ENCODE measurements at places on chromosomes 16 and 17.

DNA sequence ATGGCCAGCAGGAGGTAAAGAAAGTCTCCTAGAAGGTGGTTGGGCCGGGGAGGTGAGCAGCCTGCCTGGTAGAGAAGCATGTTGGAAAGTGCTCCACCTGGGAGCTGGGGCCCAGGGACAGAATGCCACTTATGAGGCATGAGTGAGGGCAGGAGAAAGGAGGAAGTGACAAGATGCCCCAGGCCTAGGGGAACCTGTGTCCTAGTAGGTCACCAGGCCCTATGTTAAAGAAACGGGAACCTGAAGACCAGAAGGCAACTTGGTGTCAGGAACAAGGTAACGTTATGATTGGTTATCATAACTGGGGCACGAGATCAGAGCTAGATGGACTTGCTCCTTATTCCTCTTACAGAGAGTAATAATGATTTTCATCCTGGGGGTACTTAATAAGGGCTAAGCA is 34.3 kb downstream of the PITPNC1 start:
- no peak for DNase-seq

DNA sequence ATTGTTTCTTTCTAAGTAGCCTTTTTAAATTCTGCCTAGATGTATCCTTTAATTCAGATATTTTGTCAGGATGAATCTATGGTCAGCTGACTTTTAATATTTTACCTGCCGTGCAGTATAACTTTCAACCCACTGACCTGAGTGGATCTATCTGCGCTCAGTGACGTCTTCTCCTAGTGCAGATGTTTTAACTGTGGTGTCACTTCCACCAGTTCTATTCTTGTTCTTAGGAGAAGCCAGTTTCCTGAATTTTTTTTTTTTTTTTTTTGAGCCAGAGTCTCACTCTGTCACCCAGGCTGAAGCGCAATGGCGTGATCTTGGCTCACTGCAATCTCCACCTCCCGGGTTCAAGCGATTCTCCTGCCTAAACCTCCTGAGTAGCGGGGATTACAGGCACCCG is 5.0 kb upstream of the TM4SF5 start:
- DNase-seq: no peak

DNA sequence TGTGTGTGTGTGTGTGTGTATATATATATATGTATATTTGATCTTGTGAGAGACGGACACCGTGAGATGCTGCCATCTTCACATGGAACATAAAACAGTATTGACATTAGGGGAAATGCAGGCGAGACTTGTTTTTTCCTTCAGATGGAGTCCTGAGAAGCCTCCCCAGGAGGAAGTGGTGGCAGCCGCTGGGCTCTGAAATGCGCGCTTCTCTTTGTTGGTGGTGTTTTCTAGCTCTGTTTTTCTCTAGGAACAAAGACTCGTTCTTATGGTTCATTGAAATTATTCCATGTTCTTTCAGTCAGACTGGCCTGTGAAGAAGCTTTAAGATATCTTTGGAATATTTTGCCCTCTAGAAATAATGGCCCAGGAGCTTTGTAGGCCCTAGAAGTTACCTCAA is 32.9 kb downstream of the SNX29 start:
- no peak for DNase-seq

DNA sequence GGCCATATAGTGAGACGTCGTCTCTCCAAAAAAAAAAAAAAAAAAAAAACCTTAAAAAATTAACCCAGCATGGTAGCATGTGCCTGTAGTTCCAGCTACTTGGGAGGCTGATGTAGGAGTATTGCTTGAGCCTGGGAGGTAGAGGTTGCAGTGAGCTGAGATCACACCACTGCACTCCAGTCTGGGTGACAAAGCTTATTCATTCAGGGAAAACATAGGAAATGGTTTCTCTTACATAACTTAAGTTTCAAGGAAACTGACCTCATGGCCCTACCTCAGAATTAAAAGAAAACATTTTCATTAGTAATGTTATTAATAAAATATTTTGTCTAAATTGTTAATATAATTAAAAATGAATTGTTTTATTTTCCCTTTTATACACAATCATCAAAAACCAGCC is 31.4 kb downstream of the COG1 start:
- DNase-seq: no peak

DNA sequence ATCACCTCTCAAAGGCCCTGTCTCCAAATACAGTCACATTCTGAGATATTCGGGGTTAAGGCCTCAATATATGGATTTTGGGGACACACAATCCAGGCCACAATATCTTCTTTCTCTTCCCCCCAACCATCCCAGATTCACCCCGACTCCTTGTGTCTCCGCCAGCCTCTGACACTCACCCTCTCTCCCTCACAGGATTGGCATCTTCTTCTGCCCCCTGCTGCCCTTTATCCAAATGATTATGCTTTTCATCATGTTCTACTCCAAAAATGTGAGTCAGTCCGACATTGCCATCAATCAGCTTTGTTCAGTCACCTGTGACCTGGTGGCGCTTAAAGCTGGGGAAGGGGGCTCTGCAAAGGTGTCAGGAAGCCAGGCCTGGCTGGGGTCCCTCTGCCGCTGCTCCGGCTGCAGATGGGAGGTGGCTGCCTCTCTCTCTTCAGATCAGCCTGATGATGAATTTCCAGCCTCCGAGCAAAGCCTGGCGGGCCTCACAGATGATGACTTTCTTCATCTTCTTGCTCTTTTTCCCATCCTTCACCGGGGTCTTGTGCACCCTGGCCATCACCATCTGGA is 35.1 kb downstream of the GDE1 start:
- no peak for DNase-seq

DNA sequence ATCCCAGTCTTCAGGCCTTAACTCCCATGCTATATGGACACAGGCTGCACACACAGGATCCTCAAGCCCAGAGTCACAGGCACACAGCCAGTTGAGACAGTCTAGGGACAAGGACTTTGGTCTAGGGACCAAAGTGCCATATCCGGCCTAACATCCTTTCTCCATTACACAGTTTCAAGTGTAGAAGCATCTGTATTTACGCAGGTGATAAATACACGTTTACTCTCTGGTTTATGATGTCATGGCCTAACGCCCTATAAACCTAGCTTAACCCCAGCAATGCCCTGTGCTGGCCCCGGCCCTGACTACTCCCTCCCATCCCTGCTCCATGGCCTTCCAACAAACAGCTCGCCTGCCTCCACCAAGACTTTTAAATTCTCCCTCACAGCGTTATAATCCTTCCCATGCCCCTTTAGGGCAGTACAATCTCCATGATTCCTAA is 17.1 kb downstream of the CUEDC1 start:
- DNase-seq: peak; percentile 91

- no peak for DNase-seq
Observed at GRCh38 chr17:35716897-35717465, 14.5 kb upstream of the RASL10B start.

DNA sequence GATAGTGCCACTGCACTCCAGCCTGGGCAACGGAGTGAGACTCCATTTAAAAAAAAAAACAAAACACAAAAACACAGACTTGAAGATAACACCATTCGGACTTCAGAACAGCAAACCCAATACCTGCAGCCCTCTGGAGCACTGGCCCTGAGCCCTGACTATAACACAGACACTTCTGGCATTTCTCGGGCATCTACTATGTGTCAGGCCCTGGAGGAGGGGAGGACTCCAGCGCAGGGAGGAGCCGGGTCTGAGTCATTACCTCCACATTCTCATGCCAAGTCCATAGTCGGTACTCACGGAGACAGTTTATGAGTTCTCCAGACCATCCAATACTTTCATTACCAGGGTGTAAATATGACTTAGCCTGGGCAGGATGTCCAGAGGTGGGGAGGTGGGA is 48.8 kb downstream of the PITPNM3 start:
- no peak for DNase-seq

DNA sequence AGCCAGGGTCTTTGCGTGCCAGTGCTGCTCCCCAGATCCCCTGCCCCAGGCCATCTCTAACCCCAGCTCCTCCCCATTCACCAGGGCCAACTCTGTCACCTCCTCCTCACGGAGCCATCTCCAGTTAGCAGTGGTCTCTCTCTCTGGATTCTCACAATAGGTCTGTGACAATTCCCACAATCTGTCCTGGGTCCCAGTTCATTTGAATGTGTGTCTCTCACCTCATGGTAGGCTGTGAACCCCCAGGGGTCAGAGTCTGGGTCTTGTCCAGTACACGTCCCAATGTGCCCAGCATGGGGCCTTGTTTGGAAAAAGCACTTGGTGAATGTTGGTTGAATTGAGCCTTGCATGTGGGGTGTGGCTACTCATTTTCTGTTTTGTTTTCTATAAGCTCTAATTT is 205.3 kb downstream of the PHKB start:
- DNase-seq: no peak

GRCh38 chr16:81006211-81006812 is 373 bp downstream of the CMC2 start:
- DNase-seq: peak; percentile 53

- DNase-seq: no peak
Observed at GRCh38 chr16:2749936-2750335, 2.5 kb upstream of the SRRM2 start.

- DNase-seq: no peak
Observed at GRCh38 chr16:15038689-15039088, 17.2 kb downstream of the NTAN1 start.

GRCh38 chr16:62225675-62226074 is 189.4 kb upstream of the CDH8 start:
- DNase-seq: no peak

DNA sequence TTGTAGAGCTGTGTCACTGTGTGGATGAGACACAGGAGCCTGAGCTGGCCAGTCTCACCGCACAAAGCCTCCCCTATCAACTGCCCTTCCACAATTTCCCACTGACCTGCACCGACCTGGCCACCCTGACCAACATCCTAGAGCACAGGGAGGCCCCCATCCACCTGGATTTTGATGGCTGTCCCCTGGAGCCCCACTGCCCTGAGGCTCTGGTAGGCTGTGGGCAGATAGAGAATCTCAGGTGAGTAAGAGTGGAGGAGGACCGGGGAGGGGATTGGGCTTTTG is 37.4 kb downstream of the NLRC5 start:
- no peak for DNase-seq

GRCh38 chr16:62321606-62322005 is 285.4 kb upstream of the CDH8 start:
- no peak for DNase-seq

DNA sequence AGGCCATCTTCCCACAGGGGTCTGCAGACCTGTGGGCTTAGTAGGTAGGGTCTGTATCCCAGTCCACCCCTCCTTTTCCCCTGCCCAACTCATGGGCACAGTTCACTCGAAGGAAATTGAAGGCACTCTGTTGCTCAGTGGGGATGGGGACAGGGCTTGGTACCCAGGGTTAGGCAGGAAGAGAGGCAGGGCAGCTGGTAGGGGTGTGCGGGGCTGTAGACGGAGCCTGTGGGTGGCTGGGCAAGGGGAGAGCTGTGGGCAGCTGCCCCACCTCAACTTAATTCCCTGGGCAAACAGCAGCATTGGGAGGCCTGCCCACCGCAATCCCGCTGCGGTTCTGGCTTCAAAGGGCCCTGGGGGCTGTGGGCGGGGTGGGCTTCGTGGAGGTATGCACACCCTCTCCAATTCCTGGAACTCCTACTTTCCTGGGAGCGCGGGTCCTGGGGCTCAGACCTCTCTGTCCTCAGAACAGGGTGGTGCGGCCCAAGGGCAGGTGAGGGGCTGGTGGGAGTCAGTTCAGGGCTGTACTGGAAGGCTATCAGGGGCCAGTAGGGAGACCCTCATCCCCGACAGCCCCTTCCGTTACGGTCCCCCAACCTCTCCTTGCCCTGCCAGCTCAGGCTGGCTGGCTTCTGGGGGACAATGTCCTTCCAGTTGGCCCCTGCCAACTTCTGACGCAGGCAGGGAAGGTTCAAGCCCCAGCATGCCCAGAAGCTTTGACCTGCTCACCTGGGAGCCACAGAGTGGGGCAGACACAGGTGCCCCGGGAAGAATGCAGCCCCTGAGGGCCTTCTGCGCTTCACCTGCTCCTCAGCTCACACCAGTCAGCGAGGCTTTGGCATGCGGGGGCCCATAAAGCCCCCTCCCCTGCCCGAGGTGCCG is 9.1 kb downstream of the FOXJ1 start:
- peak; percentile 90 for DNase-seq

- DNase-seq: no peak
Observed at GRCh38 chr17:56772442-56772841, 61.3 kb downstream of the C17orf67 start.

DNA sequence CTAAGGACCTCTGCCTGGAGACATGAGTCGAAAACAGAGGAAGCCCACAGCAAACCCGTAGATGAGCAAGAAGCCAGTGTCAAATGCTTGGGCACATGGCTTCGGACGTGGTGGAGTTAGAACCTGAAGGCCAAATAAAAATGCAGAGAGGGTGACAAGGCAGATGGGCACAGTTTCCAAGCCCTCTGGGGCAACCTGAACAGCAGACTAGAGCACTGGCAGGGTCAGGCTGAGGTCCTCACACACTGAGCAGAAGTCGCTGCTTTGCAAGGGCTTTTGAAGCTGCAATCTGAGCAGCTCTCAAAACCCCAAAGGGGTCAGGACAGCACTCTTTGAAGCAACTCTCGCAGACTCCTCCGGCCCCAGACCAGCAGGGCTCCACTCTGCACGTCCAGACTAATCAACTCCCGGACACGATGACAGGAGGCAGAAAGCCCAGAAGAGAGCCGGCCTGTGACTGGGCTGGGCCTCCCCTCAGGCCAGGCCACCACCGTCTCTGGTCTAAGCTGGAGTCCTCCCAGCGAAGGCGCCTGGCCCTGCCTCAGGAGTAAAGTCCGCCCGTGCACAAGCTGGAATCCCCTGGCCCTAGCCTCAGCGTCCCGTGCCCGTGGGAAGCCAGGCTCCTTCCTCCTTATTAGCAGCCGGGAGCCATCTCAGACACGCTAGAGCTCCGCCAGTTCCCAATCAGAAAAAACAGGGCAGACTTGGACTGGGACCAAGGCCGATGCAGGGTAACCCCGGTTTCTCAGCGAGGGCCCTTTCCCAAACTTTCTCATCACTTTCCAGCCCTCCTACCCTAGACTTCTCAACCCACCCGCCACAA is 924 bp downstream of the SMARCD2 start:
- DNase-seq: no peak

DNA sequence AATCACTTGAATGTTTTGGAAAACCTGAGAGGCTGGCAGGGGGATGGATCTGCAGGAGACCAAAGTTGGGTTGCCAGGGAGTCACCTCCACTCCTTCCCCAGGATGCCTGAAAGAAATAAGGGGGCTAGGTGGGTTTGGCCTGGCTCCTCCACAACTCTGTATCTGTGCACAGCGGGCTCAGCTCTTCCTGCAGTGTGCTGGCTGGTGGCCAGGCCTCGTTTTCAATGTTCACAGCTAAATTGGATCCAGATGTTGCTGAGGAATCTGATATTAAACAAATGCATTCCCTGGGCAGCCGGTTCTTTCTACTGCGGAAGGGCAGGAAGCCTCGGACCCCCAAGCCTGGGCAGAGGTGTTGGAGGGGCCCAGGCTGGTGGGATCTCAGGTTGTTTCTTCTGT is 106.2 kb downstream of the N4BP1 start:
- DNase-seq: no peak

DNA sequence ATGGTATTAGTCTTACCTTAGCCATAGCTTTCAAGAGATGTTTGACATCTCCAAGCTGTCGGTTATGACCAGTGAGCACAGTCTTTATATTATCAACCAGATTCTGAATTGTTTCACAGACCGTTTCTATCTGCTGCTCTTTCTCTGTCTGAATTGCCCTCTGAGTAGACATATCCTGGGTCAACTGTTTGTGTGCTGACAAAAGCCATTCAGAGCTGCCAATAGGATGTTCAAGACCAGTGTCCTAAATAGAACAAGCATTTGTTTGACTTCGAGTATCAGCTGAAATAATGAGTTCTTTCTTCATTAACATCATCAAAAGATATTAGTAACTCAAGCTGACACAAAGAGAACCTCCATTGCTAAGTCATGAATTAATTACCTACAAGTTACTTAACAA is 14.9 kb upstream of the ARL6IP1 start:
- no peak for DNase-seq

- DNase-seq: no peak
Observed at GRCh38 chr17:73653810-73654209, 9.6 kb upstream of the SDK2 start.

Measured in DMS153 (cell line).